Thymus (tissue), 14 donors: ENCODE measurements at places on chromosomes 7 and 10. TPM values are rescaled to one million over a fixed set of nuclear protein-coding genes. Genes with fewer than 3 reads are reported as not detected.

The LIPJ gene
- polyA plus RNA-seq: 0.66 TPM

- DNase-seq: no peak
Observed at GRCh38 chr7:83934118-83934734, 260.4 kb downstream of the SEMA3A start.

- no peak for DNase-seq
Observed at GRCh38 chr10:24254180-24254579, 45.2 kb downstream of the KIAA1217 start.

The HOXA5 gene
- 0.43 TPM for polyA plus RNA-seq

DNA sequence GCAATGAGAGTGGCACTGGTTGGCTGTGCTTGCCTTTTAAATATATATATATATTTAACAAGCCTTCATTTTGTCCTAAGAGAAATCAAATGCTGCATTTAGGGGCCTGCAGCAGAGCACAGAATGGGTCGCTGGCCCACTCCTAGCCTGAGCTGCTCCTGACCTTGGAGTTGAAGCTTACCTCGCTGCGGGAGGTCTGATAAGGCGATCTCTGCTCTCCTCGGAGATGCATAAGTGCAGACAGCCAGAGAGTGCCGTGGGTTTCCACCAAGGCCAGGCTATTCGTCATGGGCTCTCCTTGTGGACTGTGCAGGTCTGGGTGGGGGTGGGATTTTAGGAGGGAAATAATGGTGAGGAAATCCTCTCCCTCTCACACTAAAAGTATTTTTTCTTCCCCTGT, 99.5 kb upstream of the IKZF1 start:
- no peak for DNase-seq

The SLC16A9 gene
- polyA plus RNA-seq: 5.3 TPM

DNA sequence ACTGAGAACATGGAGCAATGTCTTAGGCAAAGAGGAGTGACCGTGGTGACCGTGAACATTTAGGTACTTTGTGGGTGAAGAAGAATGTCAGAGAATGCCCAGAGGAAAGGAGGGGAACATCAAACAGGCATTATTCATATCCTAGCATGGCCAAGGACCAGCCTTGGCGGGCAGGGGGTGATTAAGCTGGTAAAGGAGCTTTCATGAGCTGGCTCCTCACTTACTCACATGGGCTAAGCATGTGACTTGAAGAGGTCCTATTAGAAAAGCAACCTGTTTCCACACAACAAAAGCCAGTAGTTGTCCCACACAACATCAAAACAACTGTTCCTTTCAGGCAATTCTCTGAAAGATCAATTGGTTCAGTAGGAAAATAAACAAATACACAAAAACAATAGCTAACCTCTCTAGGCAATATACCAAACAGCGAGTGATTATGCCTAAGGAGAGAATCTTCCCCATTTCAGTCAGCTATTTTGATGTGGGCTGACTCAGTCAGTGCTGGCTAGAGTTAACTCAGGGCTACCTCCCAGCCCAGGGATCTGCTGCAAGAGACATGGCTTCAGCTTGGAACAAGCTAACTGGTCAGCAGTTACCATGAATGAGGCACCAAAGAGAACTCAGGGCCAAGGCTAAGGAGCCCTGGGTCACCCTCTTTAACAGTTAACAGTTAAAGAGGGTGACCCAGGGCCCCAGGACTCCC, 283.5 kb downstream of the ARHGAP12 start:
- no peak for DNase-seq

The ANKRD16 gene
- polyA plus RNA-seq: 6.4 TPM
